Activated CD8-positive, alpha-beta T cell treated with anti-CD3 and anti-CD28 coated beads, Interleukin-2, amount 10 ng/mL, durations not matched to agents 7 days and 5 days (primary cell): ENCODE measurements at places on chromosomes 3 and 15.
A peak's percentile ranks its signal among the peaks of the same experiment; 100 is the strongest.

GRCh38 chr3:35784169-35784568 lies 144.8 kb downstream of the ARPP21 start:
- no peaks in the 10 kb centered on the region for H3K36me3 ChIP-seq
- no peaks in the 10 kb centered on the region for H3K4me1 ChIP-seq
- DNase-seq, result no peak
- H3K27ac ChIP-seq, result no peak overlapping the region
- no peak overlapping the region for H3K4me3 ChIP-seq

- no peaks in the 10 kb centered on the region for H3K36me3 ChIP-seq
- H3K27ac ChIP-seq, result no peak overlapping the region
- no peak for DNase-seq
- no peak overlapping the region for H3K4me3 ChIP-seq
- no peaks in the 10 kb centered on the region for H3K27me3 ChIP-seq
- no peaks in the 10 kb centered on the region for H3K4me1 ChIP-seq
These were observed 14.3 kb downstream of the DUOX2 start for GRCh38 chr15:45099549-45100165.

GRCh38 chr3:127392156-127392490 lies 104.3 kb upstream of the PRR20G start:
- H3K27me3 ChIP-seq, result peaks cover 9% of the 10 kb centered on the region
- no peaks in the 10 kb centered on the region for H3K4me1 ChIP-seq
- no peaks in the 10 kb centered on the region for H3K36me3 ChIP-seq
- no peak overlapping the region for H3K4me3 ChIP-seq

GRCh38 chr3:5304188-5304587 lies 116.7 kb downstream of the EDEM1 start:
- H3K27ac ChIP-seq, result no peak overlapping the region
- peaks cover under 1% of the 10 kb centered on the region for H3K27me3 ChIP-seq
- H3K36me3 ChIP-seq, result no peaks in the 10 kb centered on the region
- DNase-seq, result no peak
- no peak overlapping the region for H3K4me3 ChIP-seq

DNA sequence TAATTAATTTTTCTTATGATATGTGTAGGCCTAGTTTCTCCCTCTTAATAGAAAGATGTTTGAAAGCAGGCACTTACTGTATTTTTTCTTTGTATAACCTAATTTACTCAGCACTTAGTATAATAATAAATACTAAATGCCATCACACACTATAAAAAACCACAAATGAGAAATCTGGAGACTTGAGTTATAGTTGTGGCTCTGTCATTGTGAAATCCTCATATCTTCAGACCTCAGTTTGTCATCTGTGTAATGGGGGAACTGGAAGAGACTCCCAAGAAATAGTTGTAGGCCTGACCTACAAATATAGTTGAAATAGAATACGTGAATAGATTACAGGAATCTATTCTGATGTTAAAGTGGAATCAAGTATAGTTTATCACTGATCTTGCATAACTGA lies 287.6 kb upstream of the DPH6 start:
- H3K4me3 ChIP-seq, result no peak overlapping the region
- H3K27me3 ChIP-seq, result no peaks in the 10 kb centered on the region
- H3K27ac ChIP-seq, result no peak overlapping the region
- DNase-seq, result no peak
- no peaks in the 10 kb centered on the region for H3K36me3 ChIP-seq
- no peaks in the 10 kb centered on the region for H3K4me1 ChIP-seq

GRCh38 chr3:157128771-157129681 lies 30.9 kb downstream of the CCNL1 start:
- H3K4me1 ChIP-seq, result peaks cover 73% of the 10 kb centered on the region
- H3K36me3 ChIP-seq, result peaks cover 2% of the 10 kb centered on the region
- no peaks in the 10 kb centered on the region for H3K27me3 ChIP-seq
- H3K27ac ChIP-seq, result peak overlapping the region; percentile 92
- peak; percentile 60 for DNase-seq

DNA sequence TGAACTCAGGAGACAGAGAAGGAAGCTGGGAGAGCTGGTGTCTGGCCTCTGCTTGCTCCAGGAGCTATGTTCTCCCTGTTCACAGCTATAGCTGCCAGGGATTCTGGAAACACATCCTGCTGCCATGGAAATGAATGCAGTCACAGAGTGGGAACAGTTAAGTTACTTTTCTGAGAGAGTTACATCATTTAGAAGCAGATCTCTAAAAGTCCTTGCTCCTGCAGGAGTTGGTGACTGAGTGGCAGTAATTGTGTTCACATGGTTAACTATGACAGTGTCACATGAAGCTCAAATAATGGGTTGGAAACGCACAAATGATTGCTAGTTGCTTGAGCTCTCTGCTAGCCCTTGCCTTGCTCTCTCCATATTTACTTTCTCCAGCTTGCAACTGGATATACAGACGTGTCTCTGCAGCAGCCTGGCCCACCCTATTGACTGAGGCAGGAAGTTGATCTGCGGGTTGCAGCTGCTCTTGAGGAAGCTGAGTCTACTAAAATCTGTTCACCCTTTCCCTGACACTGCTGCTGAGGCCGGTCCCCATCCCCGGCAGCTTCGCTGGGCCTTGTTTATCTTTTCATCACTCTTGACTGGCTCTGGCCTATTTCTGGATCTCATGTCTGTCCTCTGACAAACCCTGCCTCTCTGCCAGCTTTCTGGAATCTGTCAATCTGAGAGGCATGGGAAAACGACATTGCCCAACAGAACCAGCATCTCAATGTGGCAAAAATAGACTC lies 16.7 kb upstream of the ISLR start:
- no peak overlapping the region for H3K4me3 ChIP-seq
- peaks cover 25% of the 10 kb centered on the region for H3K4me1 ChIP-seq
- DNase-seq, result peak; percentile 53
- peak overlapping the region; percentile 60 for H3K27ac ChIP-seq
- peaks cover 8% of the 10 kb centered on the region for H3K27me3 ChIP-seq

GRCh38 chr3:41652931-41653330 lies 309.0 kb downstream of the ULK4 start:
- H3K27me3 ChIP-seq, result no peaks in the 10 kb centered on the region
- no peak overlapping the region for H3K27ac ChIP-seq
- H3K4me1 ChIP-seq, result no peaks in the 10 kb centered on the region
- DNase-seq, result no peak
- no peak overlapping the region for H3K4me3 ChIP-seq

DNA sequence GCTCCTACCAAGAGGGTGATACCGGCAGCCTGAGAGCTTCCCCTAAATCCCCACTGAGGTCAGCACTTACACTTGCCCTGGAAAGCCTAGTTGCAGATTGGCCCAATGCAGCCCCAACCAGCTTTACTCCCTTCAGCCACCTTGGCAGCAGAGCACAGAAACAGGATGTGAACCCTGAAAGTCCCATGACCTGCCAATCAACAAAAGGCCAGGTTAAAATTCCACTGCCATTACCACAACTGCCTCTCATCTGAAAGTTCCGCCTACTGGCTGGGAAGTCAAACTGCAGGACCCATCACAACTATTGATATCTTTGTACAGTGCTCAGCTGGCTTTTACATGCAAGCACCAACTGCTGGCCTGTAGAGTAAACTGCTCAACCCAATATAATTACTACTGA lies 156.2 kb downstream of the ZMAT3 start:
- H3K27me3 ChIP-seq, result no peaks in the 10 kb centered on the region
- no peaks in the 10 kb centered on the region for H3K4me1 ChIP-seq
- H3K27ac ChIP-seq, result no peak overlapping the region

- DNase-seq, result no peak
- H3K4me3 ChIP-seq, result no peak overlapping the region
- H3K36me3 ChIP-seq, result peaks cover 10% of the 10 kb centered on the region
- H3K27ac ChIP-seq, result no peak overlapping the region
These were observed 9.5 kb upstream of the LTK start for GRCh38 chr15:41523097-41523496.

DNA sequence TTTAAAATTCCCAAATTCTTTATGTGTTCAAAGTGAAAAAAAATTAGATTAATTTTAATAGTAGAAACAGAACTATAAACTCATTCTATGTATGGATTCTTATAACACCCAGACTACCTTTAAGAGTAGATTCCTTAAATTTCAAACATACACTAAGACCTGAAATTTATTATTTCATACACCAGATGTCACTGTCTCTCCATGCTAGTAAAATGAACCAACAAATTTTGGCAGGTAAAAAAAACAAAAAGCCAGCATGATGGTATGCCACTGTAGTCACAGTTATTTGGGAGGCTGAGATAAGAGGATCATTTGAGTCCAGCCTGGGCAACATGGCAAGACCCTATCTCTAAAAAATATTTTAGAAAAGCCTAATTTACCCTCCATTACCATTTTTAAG lies 461.3 kb upstream of the NAALADL2 start:
- H3K27ac ChIP-seq, result no peak overlapping the region
- H3K27me3 ChIP-seq, result no peaks in the 10 kb centered on the region
- no peaks in the 10 kb centered on the region for H3K4me1 ChIP-seq
- DNase-seq, result no peak
- H3K4me3 ChIP-seq, result no peak overlapping the region

DNA sequence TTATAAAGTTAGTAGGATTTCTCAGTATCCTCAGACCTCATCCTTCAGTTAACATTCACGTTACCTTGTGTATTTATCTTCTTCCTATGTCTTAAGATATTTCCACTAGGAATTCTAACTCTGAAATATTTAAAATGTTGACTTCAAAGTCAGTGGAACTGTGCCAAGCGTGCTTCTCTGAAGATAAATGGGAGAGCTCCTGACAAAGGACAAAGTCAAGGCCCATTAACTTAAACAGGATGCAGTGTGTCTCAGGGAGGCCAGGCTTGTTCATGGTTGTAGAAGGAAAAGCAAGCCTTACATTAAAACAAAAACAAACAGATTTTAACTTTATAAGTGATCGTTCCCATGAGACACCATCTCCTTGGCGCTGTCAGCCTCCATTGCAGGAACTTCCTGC lies 41.5 kb downstream of the ABHD17C start:
- H3K36me3 ChIP-seq, result no peaks in the 10 kb centered on the region
- no peak for DNase-seq
- H3K4me1 ChIP-seq, result no peaks in the 10 kb centered on the region
- H3K27me3 ChIP-seq, result no peaks in the 10 kb centered on the region

DNA sequence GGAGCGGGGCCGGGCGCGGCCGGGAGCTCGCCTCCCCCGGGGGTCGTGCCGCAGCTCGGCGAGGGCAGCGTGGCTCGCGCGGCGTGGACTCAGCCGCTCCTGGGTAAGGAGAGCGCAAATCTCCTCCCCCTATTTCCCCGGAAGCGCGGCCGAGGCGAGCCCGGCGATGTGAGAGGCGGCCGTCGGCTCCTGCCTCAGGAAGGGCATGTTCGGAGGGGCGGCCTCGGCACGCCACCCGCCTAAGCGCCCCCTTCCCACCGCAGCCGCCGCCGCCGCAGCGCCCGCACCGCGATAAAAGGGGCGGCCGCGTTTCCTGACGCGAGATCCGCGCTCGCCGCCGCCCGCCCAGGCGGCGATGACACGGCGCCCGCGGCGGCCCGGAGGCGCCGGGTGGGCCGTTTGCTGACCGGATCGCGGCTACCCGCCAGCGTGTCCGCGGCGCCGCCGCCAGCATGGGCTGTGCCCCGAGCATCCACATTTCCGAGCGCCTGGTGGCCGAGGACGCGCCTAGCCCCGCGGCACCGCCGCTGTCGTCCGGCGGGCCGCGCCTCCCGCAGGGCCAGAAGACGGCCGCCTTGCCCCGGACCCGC lies at the start of gene PDE8A:
PDE8A (plus strand) TSS at position 146 of the 590 bp plus-strand sequence; CDS start at position 453, 307 bp downstream.
- peaks cover 4% of the 10 kb centered on the region for H3K27me3 ChIP-seq
- H3K4me3 ChIP-seq, result peak within 1 kb of the TSS; percentile 87
- peak; percentile 62 for DNase-seq
- H3K36me3 ChIP-seq, result peaks cover 9% of the 10 kb centered on the region

GRCh38 chr3:59963676-59964075 lies 913.9 kb upstream of the CFAP20DC start:
- H3K27ac ChIP-seq, result no peak overlapping the region
- H3K36me3 ChIP-seq, result no peaks in the 10 kb centered on the region
- H3K4me1 ChIP-seq, result no peaks in the 10 kb centered on the region

DNA sequence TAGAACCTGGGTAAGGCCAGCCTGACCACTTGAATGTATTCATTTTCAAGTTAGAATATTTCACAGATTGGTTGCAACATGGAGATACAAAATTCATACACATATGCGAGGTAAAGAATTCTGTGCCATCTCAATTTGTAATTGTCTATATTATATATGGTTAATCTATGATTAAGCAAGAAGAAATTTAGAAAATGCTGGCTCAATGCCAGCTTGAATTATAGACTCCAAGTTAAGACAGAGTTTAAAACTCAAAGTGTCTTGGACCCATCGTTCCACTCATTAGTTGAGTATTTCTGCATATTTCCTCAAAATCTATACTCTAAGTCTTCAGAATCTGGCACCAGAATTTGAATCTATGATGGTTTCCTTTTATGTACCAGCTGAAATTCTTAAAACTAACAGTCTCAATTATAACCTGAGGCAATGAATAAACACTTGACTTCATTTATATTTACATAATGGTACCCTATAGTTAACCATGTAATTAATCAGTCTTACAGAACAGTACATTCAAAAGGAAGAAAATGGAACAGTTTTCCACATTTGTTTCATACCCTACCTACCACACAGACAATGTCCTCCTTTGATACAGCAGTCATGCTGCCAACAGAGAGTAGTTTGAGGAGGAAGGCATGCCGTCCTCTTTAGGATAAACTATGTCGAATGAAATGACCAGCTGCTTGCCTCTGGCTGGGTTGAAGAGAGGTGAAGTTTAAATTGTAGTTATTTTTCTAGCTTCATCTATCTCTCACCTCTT lies 95.7 kb downstream of the CD47 start:
- no peak overlapping the region for H3K4me3 ChIP-seq
- H3K36me3 ChIP-seq, result no peaks in the 10 kb centered on the region
- peaks cover 2% of the 10 kb centered on the region for H3K27me3 ChIP-seq

DNA sequence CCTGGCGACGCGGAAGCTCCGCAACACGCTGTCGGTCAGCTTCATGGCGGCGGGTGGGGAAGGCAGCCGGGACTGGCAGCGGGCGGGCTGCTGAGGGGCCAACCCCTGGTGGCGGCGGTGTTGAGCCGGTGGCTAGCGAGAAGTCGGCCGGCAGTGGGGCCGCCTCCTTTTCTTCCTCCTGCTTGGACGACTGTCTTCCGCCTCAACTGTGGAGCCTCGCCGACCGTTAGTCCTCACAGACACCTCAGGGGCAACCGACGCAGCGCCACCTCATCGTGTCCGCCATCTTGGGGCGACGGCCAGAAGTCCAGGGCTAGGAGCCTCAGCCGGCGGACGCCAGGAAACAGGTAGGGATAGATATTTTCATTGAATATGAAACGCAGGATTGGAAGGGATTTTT lies 875.1 kb downstream of the NSUN3 start:
- no peak overlapping the region for H3K27ac ChIP-seq
- H3K27me3 ChIP-seq, result no peaks in the 10 kb centered on the region
- no peak overlapping the region for H3K4me3 ChIP-seq

DNA sequence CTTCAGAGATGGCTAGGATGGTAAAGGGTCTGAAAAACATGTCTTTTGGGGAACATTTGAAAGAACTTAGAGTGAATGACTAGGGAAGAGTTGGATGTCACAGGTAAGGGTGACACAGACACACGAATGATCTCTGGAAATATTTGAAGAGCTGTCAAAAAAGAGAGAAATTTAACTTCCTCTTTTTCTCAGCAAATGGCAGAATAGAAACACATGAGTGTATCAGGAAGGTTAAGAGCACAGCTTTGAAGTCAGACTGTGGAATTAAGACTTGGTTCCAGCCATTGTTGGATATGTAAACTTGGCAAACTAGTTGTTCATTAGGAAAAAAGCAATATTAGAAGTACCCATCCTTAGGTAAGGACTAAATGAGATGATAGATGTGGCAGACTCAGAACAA lies 117.7 kb downstream of the IMPG2 start:
- no peaks in the 10 kb centered on the region for H3K36me3 ChIP-seq
- peaks cover 26% of the 10 kb centered on the region for H3K27me3 ChIP-seq
- H3K4me3 ChIP-seq, result no peak overlapping the region
- no peaks in the 10 kb centered on the region for H3K4me1 ChIP-seq

GRCh38 chr3:97658668-97659285 lies 105.8 kb upstream of the ARL6 start:
- H3K27me3 ChIP-seq, result no peaks in the 10 kb centered on the region
- no peaks in the 10 kb centered on the region for H3K4me1 ChIP-seq
- no peak overlapping the region for H3K4me3 ChIP-seq
- DNase-seq, result no peak
- H3K36me3 ChIP-seq, result no peaks in the 10 kb centered on the region
